T47D (cell line): ENCODE measurements at places on chromosomes 7 and 10.
A peak's percentile ranks its signal among the peaks of the same experiment; 100 is the strongest.

GRCh38 chr10:98267894-98268693 is at the start of gene LOXL4:
LOXL4 (minus strand) TSS chr10:98268194; CDS start chr10:98263019, 5,175 bp downstream.
- DNase-seq = peak; percentile 31

GRCh38 chr7:128783143-128783861 is 7.7 kb upstream of the OPN1SW start:
- DNase-seq = no peak

- peak; percentile 35 for DNase-seq
These were observed 37.5 kb downstream of the AGAP4 start for GRCh38 chr10:45809837-45810236.

DNA sequence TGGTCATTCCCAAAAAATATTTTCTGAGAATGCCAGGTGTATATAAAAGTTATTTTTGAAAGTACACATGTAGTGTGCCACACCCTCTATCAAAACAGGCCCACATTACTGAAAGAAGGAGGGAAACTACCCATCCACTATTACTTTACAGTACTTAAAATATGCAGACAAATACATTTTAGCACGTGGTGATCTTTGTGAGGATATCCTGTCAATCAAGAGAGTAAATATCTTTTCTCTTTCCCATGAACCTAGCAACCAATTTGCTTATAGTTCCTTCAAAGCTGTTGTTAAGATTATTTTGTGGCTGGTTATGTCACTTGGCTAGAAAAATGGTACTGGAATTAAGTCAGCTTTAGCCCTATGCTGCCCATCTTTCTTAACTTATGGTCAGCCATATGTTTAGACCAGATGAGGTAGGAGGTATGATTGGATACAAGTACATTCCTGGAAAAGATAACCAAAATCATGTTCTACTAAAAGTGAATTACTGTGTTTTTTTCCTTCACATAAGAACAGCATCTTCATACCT is 70.1 kb downstream of the AUTS2 start:
- no peak for DNase-seq

DNA sequence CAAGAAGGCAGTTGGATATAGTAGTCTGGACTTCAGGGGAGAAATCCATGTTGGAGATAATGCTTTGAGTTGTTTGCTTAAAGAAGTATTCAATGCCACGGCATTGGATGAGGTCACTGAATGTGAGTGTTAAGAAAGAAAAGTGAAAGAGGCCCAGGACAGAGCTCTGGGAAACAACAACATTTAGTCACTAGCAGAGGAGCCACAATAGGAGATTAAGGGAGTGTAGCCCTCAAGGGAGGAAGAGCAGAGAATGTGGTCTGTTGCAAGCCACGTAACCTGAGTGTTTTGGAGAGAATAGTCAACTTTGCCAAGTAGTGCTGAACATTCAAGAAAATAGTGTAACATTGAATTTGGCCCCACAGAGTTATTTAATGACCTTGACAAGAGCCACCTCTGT is 114.7 kb downstream of the MYO3A start:
- DNase-seq = no peak

- no peak for DNase-seq
These were observed 125.3 kb upstream of the SGCE start for GRCh38 chr7:94781236-94781635.

GRCh38 chr7:40658729-40659128 is 523.9 kb downstream of the SUGCT start:
- no peak for DNase-seq

DNA sequence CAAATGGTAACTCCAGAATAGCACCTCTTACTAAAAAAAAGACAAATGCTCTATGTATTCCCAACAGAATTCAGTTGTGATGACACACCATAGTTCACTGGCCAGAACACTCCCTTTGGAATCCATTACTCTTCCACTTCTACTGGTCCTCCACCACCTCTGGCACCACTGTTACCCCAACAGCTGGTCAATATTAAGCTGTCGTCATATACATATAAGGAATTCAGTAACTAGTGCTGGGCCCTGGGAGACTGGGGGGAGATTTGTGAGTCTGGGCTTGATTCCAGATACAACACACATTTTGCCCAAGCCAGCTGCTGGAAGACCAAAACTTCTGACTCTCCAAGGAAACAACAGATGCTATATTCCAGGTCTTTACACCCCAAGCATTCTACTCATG is 26.0 kb upstream of the ITGA8 start:
- no peak for DNase-seq

GRCh38 chr10:47025253-47025539 is 114.0 kb downstream of the PTPN20 start:
- no peak for DNase-seq

GRCh38 chr7:47591655-47592572 is 10.0 kb upstream of the TNS3 start:
- DNase-seq = peak; percentile 89

- DNase-seq = no peak
These were observed 159.2 kb downstream of the PAXIP1 start for GRCh38 chr7:154843670-154844237.

DNA sequence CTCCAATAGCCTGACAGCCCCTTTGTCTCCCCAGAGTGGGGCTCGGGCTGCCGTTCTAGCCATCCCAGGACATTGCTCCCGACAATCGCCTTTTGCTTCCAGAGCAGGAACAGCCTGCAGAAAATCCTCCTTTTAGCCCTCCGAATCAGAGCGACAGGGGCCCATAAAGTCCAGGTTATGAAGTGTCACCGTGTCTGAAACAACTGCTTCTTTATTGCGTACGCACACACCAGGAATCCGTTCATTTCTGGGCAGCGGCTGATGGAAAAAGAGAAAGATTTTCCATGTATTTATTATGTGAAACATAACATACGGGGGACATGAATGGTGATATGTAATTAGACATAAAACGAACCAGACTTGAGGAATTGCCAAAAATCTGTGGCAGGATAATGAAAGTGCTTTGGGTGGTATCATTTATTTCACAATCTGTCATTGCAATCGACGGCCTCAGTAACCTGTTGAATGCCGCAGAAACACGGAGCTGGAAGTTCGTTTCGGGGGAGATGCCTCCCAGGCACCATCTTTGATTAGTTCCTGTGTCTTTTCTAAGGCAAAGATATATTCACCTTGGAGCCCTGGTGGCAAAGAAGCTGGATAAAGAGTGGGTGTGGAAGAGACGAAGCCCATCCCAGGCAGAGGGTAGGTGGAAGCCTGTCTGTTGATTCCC is 48.1 kb downstream of the FAM241B start:
- no peak for DNase-seq
